ENCODE measurements at places on chromosomes 7 and 10.

DNA sequence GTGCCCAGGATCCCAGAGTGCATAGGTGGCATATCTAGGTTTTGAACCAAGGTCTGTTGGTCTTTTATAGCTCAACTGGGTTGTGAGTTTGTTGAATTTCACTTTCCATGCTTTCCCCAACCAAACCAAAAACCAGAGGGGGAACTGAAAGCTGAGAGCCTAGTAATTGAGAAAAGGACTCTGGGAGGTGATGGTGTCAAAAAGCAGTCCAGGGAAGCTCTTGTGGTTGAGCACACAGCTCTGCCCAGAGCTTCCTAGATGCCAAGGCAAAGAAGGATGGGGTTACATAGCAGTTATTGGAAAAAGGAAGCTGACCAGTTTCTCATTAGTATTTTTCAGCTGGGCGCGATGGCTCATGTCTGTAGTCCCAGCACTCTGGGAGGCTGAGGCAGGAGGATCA is 9.9 kb downstream of the POR start:
- DNase-seq: no peak

DNA sequence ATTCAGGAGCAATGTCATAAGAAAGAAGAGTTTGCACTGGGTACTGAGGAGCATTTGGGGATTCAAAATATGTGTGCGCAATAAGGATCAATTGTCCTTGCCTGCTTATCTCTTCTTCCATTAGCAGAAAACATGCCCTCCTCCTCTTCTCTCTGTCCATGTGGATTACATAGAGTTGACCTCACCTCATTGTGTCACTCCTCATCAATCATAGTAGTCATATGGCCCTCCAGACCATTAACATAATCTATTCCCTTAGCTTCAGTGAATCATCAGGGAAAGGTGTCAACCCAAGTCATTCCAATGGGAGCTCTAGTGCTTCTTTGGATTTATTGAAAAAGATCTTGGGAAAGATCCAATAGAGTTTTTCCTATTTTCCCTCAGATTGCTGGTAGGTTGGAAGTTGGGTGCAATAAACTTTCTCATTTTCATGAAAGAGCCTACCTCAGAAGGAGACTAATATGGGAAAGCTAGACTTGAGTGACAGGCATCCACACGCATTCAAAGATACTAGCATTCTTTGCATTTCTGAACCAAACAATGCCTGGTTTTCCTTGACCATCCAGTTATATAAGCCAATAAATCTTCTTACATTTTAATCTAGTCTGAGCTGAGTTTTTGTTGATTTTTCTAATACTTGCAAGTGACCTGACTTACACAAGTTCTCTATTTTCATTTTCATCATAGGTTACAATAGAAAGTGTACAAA is 71.5 kb upstream of the FAM13C start:
- no peak for DNase-seq

DNA sequence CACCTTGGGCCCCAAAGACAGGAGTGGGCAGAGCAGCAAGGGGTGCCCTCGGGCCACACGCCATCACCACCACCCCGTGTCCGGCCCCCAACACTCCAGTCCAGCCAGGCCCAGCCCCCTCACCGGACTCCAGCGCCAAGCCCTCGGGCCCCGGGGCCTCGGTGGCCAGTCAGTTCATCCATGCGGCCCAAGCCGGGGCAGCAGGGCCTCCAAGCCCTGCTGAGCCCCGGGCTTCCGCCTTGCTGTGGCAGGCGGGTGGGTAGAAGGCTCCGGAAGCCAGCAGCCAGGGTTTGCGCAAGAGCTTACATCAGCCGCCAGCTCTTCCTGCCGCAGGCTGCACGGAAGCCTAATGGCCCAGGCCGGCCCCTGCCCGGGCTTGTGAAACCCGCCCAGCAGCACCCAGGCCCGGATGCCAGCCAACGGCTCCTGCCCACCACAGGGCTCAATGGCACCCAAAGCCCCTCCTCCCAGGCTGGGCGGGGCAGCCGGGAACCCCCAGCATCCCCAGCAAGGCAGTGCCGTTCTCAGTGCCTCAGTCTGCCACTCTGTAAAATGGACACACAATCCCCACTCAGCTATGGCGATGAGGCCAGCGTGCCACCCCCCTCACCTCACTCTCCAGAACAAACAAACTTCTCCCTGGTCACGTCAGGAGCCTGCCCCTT is 26.5 kb downstream of the TNRC18 start:
- DNase-seq: no peak

DNA sequence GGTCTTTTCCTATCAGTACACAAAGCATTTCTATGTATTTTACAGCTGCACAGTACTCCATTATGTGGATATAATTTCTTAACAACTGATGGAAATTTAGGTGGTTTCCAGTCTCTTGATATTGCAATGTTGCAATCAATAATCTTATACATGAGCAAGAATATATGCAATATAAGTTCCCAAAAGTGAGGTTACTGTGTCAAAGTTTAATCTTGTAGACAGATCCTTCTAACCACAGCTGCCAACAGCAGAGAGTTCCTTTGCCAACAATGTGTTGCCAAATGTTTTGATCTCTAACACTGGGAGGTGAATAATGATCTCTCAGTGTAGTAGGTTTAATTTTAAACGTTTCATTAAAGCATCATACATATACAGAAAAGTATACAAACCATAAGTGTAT is 54.5 kb downstream of the CUL2 start:
- no peak for DNase-seq

- DNase-seq: no peak
Observed at GRCh38 chr7:27191833-27192545, 7.0 kb upstream of the HOXA11 start.

- DNase-seq: no peak
Observed at GRCh38 chr7:131364767-131365344, 37.2 kb downstream of the MKLN1 start.

- DNase-seq: no peak
Observed at GRCh38 chr10:11898372-11899066, 75.4 kb downstream of the PROSER2 start.

DNA sequence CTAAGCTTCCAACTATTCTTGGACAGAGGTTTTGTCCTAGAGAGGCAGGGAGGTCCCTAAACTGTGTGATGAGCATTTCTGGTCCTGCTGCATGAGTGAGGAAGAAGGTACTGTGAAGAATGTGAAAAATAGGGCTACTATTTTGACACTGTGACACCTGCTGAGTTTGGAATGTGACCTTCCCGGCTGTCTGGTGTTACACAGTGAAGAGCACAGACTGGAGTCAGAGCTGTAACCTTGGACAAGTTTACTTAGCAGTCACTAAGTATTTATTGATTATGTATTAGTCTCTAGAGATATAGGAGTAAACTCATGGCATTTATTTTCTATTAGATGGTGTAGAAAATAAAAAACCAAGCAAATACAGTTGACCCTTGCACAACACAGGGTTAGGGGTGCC is 12.3 kb downstream of the GOLGA7B start:
- DNase-seq: no peak

GRCh38 chr10:86400705-86401587 is 34.4 kb upstream of the GRID1 start:
- no peak for DNase-seq

- DNase-seq: no peak
Observed at GRCh38 chr10:104449391-104449790, 95.8 kb downstream of the CFAP58 start.

- no peak for DNase-seq
Observed at GRCh38 chr10:75403939-75404814, 2.6 kb upstream of the ZNF503 start.

GRCh38 chr7:2038931-2039728 is 193.6 kb downstream of the MAD1L1 start:
- DNase-seq: no peak

- DNase-seq: no peak
Observed at GRCh38 chr7:96127746-96128145, 194.2 kb downstream of the SLC25A13 start.

GRCh38 chr10:97854743-97855142 is 5.1 kb downstream of the GOLGA7B start:
- DNase-seq: no peak

DNA sequence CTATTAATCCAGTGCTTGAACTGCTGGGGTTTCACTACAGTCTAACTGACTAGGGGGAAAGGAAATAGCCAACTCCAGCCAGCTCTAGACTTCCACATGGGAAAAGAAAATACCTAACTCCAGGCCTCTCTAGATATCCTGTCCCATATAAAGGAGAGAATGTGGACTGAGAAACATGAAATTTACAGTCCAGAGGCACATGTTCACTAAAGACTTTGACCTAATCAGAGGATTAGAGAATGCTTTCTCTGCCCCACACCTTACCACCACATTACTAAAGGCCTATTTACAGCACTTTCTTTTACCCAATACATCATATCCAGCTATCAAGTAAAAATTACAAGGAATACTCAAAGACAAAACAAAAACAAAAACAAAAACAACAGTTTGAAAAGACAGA is 164.2 kb downstream of the PCLO start:
- no peak for DNase-seq

GRCh38 chr10:19570120-19570519 is 246.1 kb upstream of the PLXDC2 start:
- DNase-seq: no peak

GRCh38 chr7:127650847-127651555 is 993 bp upstream of the SND1 start:
- no peak for DNase-seq

DNA sequence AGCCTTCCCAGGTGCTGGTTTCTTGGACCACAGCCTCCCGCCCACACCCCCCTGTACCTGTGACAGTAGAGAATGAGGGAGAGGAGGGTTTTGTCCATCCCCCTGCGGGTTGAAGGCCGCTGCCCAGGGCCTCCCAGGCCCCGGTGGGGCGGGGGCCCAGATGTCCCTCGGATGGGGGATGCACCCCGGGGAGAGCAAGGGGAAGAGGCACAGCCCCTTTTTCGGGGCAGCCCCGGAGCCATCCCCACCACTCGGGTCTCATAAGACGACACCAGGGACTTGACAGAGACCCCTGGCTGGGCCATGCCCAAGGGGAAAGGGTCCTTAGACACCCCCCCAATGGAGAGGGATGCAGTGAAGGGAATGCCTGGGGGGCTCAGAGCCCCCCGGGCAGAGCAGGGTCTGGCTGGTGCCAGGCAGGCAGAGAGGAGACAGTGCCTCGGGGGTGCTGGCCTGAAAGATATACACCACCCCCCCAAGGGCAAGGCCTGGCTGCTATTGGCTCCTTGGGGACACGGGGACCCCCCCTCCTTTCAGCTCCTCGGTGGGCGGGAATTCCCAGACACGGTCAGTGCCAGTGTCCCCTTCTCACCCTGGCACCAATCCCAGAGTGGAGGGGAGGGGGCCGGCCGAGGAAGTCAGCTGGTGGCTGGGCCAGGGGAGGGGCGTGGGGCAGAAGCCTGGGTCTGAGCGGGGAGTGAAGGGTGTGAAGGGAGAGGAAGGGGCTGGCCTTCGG is 3.7 kb upstream of the SPACDR start:
- no peak for DNase-seq
